ENCODE measurements at places on chromosomes 12 and 14.

DNA sequence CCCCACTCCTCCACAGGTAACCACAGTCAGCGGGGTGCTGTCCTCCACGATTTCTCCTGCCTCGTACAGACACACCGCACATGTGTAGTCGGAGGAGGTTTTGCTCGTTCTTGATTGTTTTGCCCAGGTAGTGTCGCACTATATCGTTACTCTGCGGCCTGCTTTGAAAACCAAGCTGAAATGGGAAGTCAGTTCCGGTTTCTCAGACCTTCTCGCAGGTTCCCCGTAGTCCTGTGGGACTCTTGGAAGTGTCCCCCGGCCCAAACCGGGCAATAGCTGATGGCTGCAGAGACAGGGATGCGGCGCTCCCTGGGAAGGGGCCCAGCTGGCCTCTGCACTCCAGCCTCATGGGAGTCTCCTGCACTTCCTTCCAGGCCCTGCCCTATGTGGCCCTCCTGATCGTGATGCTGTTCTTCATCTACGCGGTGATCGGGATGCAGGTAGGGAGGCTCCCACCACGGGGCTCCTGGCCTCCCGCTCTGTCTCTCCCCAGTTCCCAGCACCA, 141.3 kb upstream of the FKBP4 start:
- DNase-seq: no peak

DNA sequence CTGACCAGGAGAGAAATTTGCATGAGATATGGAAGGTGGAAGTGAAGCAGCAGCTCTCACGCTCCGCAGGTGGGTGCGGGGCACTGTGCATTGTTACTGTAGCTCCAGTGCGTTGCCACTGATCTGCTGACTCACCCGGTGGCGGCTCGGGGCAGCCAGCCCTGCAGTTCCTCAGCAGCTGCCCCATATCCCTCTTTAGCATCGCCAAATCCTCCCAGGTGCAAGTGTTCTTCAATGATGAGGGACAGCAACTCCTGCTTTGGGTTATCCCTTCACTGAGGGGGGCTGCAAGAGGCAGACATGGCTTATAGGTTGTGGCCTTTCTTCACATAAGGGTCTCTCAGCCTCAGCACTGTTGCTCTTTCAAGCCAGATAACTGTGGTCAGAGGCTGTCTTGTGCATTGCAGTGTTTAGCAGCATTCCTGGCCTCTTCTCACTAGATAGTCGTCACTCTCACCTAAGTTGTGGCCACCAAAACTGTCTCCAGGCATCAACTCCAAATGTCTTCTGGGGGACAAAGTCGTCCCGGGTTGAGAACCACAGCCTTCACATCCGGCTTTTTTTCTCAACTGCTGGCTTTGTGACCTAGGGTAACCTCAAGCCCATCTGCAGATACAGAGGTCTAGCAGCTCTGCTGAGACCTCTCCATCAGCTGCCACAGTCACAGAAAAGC, 180.8 kb downstream of the EFCAB11 start:
- DNase-seq: peak; percentile 65

- peak; percentile 22 for DNase-seq
Observed at GRCh38 chr14:99682809-99683618, 1.1 kb upstream of the CYP46A1 start.

DNA sequence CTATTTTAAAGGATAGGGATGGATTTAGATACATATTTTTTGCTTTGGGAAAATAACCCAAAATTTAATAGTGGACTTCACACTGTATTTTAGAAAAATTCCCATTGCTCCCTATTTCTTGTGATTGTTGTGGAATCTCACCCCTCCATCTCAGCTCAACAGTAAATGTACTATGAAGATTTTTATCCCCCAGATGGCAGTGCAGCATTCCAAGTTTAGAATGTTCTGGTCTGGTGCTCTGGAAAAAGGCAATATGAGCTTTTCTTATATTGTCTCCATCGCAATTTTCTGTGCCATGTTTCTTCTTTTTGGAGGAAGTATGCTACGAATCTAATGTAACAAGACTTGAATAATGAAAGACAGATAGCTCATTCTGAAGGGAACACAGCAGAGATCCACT, 471.7 kb upstream of the SYT1 start:
- peak; percentile 24 for DNase-seq

GRCh38 chr14:89374908-89375307, 42.1 kb downstream of the FOXN3 start:
- DNase-seq: no peak

Measured in astrocyte (in vitro differentiated cells and primary cell).